ENCODE measurements at places on chromosomes 1 and 21.

- DNase-seq = no peak
These were observed 39.0 kb downstream of the VANGL1 start for GRCh38 chr1:115680730-115681111.

GRCh38 chr1:205494115-205494514 is 10.4 kb upstream of the CDK18 start:
- DNase-seq = peak; percentile 16

GRCh38 chr1:16174261-16174868 is 18.5 kb upstream of the EPHA2 start:
- DNase-seq = no peak

DNA sequence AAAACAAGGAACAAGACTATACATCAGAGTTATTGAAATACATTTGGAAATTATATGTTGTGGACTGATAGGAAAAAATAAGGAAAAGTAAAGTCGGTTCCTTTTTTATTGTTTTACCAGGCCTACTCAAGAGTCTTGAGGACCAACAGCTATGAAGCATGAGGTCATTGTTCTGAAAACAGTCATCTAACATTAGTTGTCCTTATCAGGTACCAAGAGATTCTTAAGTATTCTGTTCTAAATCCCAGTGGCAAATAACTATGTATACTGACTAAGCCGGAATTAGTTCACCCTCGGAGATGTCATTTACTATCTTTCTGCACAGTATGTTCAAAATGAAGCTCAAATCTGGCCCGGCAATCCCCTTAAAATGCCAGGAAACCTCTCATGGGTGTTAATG is 585 bp downstream of the ADGRL4 start:
- no peak for DNase-seq

- no peak for DNase-seq
These were observed 28.9 kb upstream of the KLF18 start for GRCh38 chr1:44170281-44170823.
